AG20443 (cell line): ENCODE measurements at places on chromosomes 3 and 15.
A peak's percentile ranks its signal among the peaks of the same experiment; 100 is the strongest.

- DNase-seq, result no peak
Observed at GRCh38 chr3:126252373-126252772, 72.0 kb upstream of the ALDH1L1 start.

DNA sequence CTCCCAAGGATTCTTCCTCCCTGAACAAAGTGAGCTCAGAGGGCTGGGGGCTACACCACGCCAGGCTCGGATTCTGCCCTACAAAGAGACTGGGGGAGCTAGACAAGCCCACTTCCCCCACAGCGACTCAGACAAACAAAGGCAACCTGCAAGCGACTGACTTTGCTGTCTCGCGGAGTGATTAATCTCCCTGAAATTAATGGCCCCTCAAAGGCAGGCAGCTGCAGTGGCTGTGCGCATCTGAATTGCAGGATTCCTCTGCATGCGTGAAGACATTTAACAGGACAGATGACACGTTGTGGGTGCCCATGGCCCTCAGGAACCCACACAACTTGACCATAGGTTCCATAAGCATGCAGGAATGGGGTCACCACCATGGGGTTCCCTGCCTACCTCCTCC lies 18.4 kb downstream of the CTXND1 start:
- DNase-seq, result no peak

GRCh38 chr15:72732516-72732915 lies 46.5 kb downstream of the BBS4 start:
- DNase-seq, result no peak

DNA sequence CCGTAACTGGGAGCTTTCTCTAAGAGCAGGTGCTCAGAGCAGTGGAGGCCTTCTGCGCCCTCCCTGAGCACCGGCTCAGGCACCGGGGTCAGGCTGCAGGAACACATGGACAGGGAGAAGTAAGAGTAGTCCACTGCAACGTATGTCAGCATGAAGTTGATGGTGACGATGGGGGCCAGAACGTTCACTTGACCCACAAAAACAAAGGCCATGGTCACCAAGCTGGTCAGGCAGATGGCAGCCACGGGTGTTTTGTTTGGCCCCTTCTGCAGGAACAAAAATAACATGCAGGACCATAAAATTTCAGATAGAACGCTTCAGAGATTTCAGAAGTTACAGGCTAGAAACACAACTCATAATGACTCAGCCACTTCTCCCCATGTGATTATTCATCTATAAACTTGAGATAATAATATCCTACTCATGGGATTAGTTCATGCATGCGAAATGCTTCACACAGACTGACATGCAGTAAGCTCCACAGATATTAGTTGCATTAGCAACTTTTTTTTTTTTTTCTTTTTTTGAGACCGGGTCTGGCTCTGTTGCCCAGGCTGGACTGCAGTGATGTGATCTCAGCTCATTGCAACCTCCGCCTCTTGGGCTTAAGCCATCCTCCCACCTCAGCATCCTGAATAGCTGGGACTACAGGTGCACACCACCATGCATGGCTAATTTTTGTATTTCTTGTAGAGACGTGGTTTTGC lies 52.2 kb upstream of the HEG1 start:
- DNase-seq, result peak; percentile 66

DNA sequence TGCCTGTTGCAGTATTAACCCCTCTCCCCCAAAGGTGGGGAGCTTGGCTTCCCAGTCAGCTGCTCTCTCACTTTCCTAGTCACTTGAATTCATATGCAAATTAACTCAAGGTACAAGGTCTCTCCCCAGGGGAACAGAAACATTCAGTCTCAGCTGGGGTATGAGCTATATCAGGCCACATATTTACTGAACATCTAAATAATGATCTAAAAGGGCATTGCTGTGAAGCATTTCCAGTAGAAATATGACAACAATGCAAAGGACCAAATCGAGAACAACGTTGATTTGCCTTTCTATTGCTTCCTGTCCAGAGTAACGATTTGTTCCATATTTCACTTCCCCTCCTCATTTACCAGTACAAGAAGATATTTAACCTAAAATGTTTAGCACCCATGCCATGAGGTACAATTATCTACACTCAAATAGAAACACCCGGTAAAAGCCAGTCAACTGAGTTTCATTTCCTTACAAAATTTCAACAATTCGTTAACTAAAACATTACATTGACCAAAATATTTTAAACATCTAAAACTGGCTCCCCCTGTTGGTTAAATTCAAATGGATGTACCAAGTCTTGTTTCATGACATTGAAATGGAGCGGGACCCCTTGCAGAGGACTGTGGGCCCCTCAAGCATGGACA lies 36.5 kb upstream of the KLHL6 start:
- no peak for DNase-seq

GRCh38 chr3:27186013-27186412 lies 183.2 kb downstream of the NEK10 start:
- DNase-seq, result peak; percentile 24

DNA sequence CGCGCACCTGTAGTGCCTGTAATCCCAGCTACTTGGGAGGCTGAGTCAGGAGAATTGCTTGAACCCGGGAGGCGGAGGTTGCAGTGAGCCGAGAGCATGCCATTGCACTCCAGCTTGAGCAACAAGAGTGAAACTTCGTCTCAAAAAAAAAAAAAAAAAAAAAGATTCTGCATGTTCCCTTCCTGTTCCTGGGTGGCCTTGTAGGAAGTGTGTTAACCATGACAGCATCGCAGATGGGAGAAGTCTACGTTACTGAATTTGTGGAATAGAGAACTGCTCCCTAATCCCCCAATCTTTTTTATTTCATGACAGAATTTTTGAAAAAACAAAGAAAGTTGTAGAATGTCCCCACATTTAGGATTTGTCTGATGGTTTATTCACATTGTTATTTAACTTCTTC lies 45.4 kb downstream of the FOXL2 start:
- DNase-seq, result no peak

GRCh38 chr3:120049072-120049471 lies 45.2 kb downstream of the GSK3B start:
- DNase-seq, result no peak

DNA sequence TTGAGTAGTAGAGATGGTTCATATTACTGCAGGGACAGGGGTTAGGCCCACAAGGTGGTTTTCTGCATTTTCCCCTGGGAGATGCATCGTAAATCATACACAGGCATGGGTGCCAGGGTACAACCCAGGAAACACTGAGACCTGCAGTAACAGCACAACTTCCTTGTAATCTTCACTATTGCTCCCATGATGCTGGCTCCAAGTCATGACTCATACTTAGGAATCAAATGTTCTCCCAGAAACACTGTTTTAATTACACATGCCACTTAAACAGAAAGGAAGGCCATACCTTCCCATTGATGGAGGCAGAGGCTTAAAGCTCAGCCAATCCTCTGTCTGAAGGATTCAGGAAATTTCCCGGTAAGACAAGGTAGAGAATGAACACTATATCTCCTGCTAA lies 106.5 kb downstream of the ERC2 start:
- DNase-seq, result no peak

DNA sequence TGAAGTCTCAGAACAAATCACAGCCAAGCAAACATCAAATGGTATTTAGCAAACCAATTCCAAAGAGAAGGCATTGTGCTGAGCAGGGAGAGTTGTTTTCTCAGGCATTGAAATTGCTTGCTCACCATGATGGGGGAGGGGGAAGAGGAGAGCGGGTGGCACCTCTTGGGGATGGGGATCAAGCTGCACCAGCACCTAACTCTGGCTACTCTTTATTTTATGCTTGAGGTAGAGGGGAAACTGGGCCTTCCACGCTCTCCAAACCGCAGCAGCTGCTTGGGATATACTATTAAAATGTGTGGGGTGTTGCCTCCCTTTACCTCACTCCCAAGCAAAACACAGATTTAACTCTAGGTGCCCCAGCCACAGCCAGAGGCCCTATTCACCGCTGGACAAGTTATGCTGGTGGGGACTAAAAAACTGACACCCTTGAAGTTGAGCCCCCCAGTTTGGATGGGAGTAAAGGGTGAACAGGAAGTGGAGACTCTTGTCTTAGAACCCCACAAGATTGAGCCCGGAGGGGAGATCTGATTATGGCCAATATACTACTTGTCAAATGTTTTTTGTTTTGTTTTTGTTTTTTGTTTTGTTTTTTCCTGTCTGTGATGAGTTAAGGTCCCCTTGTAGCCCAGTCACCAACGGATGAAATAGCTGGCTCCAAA lies 5.0 kb upstream of the FOXB1 start:
- no peak for DNase-seq

GRCh38 chr3:121063628-121064027 lies 155.6 kb downstream of the STXBP5L start:
- DNase-seq, result no peak

DNA sequence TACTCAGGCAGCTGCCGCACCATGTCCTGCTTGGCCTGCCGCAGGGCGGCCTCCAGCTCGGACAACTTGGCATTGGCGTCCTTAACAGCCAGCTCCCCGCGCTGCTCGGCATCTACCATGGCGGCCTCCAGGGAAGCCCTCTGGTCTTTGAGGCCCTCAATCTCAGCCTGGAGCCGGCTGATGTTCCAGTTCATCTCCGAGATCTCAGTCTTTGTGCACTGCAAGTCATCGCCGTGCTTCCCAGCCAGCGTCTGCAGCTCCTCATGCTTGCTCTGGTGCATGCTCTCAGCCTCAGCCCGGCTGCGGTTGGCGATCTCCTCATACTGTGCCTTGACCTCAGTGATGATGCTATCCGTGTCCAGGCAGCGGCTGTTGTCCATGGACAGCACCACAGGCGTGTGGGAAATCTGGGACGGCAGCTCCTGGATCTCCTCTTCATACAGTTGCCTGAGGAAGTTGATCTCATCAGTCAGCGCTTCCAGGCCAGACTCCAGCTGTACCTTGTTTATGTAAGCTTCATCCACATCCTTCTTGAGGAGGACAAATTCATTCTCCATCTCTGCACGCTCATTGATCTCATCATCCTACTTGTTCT lies 15.5 kb upstream of the PSTPIP1 start:
- DNase-seq, result no peak

DNA sequence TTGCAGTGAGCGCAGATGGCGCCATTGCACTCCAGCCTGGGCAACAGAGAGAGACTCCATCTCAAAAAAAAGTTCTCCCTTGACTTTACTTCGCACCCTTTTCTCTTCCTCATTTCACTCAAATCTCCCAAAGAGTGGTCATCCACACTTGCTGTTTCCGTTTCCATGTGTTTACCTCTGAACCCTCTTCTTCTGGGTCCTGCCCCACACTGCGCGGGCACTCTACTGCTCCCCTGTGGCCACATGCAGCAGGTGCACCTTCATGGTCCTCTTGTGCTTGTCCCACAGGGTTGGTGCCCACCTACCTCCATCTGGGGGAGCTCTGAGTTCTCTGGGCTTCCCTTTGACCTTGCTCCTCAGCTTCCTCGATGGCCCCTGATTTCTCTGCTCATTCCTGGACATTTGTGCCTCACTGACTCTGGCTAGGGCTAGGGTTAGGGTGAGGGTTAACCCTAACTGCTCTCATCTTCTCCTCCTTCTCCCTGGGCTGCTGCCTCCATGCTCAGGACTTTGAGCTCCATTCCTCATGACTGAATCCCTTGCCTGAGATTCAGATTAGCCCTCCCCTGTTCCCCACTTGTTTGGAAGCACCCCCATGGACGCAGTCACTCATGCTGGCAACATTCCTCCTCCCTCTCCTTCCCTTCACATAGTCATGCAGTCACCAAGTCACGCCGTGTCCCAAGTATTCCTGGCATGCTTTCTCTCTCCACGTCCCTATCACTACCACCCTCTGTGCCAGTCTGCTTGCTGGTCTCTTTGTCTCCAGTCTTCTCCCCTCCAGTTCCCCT lies 26.6 kb upstream of the KY start:
- DNase-seq, result no peak

DNA sequence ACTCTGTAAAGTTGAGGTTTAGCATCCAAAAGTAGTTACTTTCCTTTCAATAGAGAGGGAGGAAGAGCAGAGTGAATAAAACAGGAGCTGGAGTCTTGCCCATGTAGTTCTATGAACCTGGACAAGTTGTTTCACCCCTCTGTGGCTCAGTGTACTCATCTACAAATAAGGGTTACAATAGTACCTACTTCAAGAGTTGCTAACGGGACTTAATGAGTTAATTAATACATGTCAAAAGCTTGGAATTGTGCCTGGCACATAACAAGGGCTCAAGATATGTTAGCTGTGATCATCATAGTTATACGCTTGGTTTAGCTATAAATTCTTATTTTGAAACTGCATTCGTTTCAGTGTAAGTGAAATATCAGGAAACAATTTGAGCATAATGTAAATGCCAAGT lies 388.5 kb upstream of the THBS1 start:
- no peak for DNase-seq

DNA sequence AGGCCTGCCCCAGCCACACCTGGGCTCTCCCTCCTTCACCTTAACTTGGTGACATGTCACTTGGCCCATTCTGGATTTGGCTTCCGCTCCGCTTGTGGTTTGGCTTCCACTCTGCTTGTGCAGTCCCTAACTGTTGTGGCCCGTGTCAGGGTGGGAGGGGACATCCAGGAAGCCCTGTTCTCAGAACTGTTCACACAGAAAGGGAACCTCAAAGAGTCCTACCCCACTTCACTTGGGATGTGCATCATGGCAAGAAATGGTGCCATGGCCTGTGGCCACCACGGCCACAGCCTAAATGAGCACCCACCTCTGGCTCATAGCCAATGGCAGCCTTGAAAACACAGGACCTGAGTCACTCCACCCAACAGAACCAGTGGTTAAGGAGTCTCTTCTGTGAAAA lies 63.4 kb downstream of the CYP19A1 start:
- no peak for DNase-seq

DNA sequence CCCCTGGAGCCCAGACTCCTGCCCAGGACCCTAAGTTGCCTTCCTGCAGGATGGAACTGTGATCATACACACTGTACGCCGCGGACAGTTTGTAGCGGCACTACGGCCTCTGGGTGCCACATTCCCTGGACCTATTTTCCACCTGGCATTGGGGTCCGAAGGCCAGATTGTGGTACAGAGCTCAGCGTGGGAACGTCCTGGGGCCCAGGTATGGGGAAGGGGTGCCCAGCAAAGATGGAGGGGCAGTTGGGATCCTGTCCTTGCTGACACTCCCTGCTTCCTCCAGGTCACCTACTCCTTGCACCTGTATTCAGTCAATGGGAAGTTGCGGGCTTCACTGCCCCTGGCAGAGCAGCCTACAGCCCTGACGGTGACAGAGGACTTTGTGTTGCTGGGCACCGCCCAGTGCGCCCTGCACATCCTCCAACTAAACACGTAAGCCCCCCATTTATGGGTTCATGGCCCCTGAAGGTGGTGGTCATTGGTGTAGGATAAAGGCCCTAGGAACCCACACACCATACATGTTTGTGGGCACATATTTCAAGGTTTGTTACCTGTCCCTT lies 28.8 kb downstream of the NBEAL2 start:
- no peak for DNase-seq

DNA sequence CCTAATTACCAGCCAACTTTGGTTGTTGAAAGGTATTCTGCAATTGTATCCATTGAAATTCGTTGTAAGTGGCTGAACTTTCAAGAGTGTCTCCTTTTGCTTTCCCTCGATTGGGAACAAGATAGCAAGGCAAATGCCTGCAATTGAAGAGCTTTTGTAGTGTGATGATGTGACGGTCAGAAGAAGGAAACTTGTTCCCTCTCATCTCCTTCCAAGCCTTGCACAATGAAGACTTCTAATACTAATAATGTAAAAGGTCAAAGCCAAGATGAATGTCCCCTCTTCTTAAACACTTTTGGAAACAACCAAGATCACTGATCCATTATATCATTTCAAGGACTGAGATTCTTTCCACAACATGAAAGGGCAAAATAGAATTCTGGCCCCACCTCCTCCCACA lies 101.9 kb upstream of the LMCD1 start:
- DNase-seq, result no peak

- no peak for DNase-seq
Observed at GRCh38 chr3:72892870-72893269, 5.0 kb downstream of the GXYLT2 start.

- DNase-seq, result no peak
Observed at GRCh38 chr3:130379274-130379673, 33.8 kb downstream of the COL6A5 start.
